Kidney epithelial cell (primary cell): ENCODE measurements at places on chromosomes 6 and 20. TPM values are rescaled to one million over a fixed set of nuclear protein-coding genes. Genes with fewer than 3 reads are reported as not detected.

PHIP gene
- total RNA-seq: 14.6 and 15.5 TPM in 2 replicates

SPTLC3 gene
- total RNA-seq: 0.89 and 1.2 TPM in 2 replicates

OR2B6 gene
- not detected in 2 replicates for total RNA-seq

CRISP2 gene
- not detected in 2 replicates for total RNA-seq

GRCh38 chr6:150527100-150527499 lies 72.6 kb upstream of the PLEKHG1 start:
- DNase-seq: no peak

GRCh38 chr6:138806889-138807288 lies 11.0 kb downstream of the ECT2L start:
- DNase-seq: no peak

GRCh38 chr20:58921564-58921963 lies 59.5 kb upstream of the NELFCD start:
- DNase-seq: no peak

GRCh38 chr20:43191946-43192863 lies 2.5 kb upstream of the PTPRT start:
- DNase-seq: no peak

DNA sequence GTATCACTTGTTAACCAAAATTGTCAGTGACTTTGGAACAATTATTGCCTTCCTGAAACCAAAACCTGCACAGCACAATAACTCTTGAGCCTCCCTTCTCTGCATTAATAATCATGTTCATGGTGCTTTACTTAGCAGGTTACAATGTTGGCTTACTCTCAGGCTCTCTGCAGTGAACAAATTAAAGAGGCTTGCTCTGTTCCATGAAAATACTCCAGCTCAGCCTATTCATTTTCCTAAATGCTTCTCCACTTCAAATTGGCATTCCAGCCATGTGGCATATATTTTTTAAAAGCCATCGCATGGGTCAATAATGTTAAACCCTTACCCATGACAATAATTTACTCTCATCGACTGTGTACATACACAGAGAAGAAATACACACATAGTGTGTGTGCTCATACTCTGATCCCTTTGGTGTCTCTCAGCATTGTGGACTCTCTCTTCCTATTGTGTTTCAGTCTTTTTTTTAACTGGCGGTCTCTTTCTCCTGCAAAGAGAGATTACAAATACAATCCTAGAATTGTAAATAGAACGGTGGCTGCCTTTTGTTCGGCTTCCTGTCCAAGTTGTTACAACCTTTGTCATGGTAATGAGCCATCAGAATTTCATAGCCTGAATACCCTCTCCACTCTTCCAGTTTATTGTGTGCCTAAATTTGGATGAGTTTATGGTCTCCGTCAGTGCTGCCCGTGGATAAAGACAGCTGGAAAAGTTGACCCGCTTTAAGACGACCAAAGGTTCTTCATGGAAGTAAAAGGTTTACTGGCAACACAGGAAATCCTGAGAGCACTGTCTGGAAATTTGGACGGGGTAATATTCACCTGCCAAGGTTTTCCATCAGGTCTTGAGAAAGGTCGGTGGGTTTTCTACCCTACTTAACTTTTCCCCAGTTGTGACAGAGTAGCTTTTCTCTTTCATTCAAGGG lies 263.6 kb downstream of the CD83 start:
- DNase-seq: no peak

- DNase-seq: no peak
Observed at GRCh38 chr6:70080443-70081070, 214.2 kb downstream of the COL19A1 start.

DNA sequence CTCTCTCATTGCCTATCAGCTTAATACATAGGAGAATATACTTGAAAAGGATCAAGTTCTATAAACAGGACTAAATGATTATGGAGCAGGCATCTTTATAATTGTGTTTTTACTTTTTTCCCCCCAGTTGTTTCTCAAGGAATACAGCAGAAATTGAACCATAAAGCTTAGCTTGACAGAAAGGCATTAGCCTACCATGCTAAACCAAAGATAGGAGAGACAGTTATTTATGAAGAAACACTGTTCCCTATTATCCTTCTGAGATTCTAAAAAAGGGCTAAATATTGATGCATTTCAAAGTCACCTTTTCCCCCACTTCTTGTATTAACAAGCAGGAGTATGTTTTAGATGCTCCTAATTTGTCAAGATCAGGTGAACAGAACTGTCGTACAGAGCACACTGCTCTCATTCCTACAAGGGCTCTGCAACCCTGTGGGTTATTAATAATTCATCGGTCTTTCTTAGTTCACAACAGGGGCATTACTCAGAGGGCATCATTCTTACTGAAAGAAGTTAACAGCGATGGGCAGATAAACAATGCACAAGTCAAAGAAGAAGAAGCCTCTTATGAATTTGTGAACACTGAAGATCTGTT lies 38.7 kb downstream of the PRKN start:
- no peak for DNase-seq

DNA sequence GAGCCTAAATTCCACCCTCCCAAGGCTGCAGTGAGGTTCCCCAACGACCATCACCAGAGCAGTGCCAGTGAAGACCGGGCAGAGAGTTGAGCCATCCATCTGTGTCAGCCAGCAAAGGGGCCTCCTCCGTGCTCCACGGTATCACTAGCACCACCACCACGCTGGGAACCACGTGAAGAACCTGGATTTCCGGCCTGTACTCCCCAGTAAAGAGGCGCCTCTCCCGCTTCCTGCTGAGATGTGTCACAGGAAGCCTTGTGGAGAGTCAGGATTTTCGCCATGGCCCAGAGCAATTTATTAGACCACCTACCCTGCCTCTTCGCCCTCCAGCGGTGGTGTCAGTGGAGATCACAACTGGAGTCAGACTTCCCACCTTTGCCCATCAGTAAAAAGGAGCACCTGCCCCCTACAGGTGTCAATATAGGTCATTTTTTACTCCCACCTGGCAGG lies 28.8 kb downstream of the CPXM1 start:
- DNase-seq: no peak
